ENCODE measurements at places on chromosomes 11 and 22.

GRCh38 chr11:26778000-26778757 lies 56.3 kb upstream of the SLC5A12 start:
- no peak for DNase-seq

DNA sequence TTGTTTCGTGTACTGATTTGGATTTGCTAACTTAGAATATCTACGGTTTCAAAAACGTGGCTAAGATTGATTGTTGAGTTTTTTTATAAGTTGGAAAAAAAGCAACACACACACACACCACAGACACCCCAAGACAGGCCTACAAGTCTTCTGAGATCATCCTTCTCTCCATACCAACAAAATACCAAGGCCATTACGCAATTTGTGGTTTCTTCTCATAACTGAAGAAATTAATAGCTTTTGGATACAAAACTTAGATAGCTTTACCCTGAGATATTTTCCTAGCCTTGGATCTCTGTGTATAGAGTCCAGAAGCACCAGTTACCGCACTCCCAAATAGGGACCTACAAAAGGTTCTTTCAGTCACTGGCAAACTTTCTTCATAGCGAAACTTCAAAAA lies 113.6 kb downstream of the SIK3 start:
- no peak for DNase-seq

DNA sequence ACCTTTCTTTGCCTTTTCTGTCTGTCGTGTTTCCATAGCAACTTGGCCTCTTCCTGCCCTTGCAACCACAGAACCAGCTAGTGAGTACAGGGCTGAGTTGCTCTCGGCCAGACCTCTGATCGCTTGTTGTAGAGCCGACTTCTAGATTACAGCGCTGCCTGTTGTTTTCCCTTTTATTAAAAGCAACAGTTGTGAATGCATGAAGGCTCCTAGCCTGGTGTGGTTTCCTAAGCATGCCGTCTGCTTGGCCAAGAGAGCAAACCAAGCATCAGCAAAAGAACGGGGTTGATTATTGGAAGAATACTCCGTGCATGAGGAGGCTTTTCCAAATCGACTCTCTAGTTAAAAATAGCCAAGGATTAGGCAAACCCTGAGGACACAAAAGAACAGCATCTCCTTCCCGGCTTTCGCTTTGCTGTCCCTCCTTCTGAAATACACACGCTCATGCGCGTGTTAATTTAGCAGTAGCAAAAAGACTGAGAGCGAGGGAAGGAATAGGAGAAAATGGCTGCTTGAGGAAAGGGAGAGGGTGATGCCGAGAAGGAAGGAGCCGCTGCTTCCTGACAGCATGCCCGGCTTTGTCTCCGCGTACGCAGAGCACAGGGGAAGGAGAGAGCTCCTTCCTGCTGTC lies 71.5 kb upstream of the TTC12 start:
- DNase-seq = no peak

GRCh38 chr11:48033918-48034341 lies 53.6 kb downstream of the PTPRJ start:
- DNase-seq = no peak

- DNase-seq = no peak
Observed at GRCh38 chr22:42714768-42715390, 5.8 kb downstream of the A4GALT start.

- DNase-seq = no peak
Observed at GRCh38 chr11:26011474-26011873, 320.5 kb upstream of the ANO3 start.

DNA sequence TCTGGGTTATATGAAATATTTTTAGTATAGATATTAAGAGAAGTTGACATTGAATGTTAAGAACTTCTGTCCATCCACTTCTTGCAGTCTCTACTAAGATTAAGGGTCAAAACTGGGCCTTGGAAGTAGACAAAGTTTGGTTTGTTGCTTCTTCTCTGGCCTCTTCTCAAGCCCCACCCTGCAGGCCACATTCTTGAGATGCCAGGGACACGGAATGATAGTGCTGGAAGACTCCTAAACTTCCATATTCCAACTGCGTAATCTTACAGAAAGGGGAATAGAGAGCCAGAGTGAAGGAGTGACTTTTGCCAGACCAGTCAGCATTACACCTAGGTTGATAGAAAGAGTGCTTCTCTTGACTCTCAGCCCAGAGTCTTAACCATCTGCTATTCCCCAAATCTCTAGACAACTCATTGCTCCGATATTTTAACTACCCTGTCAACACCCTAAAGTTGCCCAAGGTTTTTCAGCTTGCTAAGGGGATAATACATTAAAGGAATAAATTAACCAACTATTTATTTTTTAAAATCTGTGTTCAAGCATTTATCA lies 136.4 kb upstream of the SYN3 start:
- DNase-seq = no peak

- no peak for DNase-seq
Observed at GRCh38 chr22:20873214-20873613, 14.4 kb downstream of the SNAP29 start.

- DNase-seq = peak; percentile 61
Observed at GRCh38 chr11:112499153-112499880, 238.7 kb upstream of the PLET1 start.

DNA sequence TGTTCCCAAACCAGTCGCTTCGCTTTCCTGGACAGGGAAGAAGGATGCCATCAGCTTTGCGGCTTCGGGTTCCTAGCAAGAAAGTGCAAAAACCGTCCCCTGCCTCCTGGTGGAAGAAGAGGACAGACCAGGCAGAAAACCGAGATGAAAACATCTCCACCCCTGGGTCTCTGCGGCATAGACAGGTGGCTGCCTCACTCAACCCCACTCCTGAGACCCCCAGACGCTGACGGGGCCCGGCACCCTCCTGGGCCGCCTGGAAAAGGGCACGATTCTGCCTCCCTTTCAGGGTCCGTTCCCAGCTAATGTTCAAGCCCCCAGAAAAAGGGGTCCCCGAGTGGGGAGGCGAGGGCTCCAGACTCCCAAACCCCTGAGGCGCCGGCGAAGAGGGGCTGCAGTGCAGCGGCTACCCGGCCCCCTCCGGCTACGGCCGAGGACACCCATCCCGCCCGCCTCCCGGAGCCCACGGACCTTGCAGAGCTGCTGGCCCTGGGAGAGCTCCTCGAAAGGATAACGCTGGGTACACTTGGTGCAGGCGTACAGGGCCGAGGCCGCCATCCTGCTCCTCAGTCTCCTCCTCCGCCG lies 569 bp downstream of the FAM76B start:
- peak; percentile 26 for DNase-seq

DNA sequence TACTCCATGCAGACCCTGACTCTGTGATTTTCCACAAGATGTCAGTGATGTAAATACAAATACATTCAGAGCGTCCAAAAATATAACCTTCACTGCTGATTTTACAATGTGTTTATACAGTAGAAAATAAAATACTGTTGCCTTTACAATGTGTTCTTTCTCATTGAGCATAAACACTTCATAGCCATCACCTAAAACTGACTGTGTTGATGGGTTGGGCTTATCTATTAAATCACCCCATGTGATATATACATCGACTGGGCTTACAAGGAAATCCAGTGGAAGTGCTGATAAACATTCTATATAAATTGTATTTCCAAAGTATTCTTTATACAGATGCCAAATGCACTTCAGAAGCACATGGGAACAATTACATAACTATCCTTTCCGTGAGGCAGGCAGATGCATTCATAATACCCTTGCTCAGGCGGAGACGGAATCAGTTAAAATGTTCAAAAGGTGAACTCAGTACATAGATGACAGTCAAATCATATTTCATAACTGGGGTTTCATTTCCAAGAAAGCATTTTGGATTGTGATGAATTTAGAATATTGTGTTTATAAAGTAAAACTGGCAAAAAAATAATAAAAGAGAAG lies 27.7 kb downstream of the DDI1 start:
- DNase-seq = no peak

DNA sequence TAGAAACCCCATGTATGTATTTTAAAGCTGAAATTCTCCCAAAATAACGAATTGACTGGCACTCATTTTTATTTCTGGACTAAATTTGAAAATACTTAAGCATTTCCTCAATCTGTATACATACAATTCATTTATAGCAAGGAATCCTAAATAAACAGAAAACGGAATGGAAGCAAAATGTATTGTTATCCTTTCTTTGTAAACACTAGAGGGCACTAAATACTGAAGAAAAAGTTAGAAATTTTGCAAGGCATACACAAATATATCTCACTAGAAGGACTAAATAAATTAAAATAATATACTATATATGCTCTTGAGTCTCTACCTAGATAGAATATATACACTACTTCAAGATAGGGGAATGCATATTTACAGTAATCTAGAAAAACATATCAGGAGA lies 23.1 kb upstream of the ANO5 start:
- peak; percentile 15 for DNase-seq

- DNase-seq = no peak
Observed at GRCh38 chr11:13440100-13440855, 22.7 kb downstream of the BTBD10 start.

GRCh38 chr11:134338068-134338467 lies 6.3 kb downstream of the GLB1L2 start:
- DNase-seq = no peak

- no peak for DNase-seq
Observed at GRCh38 chr11:23398052-23398451, 537.8 kb upstream of the CCDC179 start.
